ENCODE measurements at places on chromosomes 3 and 15.

GRCh38 chr15:101068523-101068960 lies 149.4 kb downstream of the LRRK1 start:
- no peak for DNase-seq

DNA sequence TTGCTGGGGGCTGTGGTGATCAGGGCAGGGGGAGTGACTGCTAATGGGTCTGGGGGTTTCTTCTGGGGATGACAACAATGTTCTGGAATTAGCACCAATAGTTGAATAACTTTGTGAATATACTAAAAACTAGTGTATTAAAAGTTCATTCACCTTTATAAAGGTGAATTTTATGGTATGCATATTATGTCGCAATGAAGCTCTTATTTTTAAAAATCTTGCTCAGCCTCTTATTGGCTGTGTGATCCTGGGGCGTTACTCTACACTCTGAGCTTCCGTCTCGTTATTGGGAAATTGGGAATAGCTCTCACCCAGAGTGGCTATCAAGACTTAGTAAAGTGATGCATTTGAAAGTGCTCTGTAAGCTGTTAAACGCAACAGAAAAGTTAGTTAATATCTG lies 105.3 kb downstream of the SEC22A start:
- DNase-seq = no peak

- no peak for DNase-seq
These were observed 24.1 kb upstream of the MRPS22 start for GRCh38 chr3:139319428-139320402.

DNA sequence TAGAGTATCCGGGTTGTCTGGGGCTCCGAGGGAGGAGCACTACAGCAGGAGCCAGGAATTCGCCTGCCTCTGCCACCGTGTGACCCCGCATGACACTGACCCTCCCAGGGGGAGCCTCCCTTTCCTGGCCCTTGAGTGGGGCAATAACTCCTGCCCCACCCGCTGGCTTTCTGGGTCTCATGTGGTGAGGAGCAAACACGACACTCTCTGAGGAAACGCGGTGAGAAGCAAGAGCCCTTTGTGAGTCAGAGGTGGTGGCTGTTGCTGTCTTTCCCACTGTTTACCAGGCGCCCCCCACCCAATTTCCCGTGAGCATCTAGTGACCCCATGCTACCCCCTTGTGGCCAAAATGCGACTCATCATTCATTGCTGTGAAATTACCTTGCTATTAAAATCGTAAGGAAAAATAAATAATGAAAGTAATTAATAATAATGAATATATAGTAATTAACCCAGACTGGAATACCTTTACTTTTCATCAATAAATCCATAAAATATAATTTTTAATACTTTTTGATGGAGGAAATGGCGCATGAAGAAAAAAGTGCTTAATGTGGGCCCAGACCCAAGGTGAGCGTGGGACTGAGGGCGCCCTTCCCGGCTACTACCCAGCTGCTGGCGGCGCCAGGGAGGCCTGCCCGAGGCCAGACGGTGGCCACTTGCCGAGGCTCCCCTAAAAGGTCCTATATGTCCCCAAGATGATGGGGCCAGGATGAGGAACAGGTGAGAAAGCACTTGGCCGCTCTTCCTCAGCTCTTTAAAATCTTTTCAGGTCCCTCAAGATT lies 29.3 kb downstream of the CCNL1 start:
- no peak for DNase-seq

DNA sequence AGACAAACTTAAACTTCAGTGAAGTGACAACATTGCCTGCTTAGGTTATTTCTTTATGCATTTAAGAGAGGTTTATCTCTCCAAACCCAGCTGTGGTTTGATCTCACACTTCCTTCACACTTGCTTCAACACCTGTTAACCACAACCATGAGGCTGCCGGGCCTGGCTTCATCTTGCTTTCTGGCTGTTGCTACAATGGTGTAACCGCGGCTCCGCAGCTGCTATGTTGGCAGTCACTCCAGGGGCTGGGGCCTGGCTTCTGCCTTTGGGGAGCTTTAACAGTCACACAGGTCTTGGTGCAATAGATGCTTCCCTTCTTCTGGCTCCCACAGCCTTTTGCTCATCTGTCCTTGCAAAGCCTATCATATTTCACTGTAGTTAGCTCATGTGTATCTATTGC lies 72.9 kb upstream of the MNS1 start:
- DNase-seq = no peak

- no peak for DNase-seq
These were observed 182.2 kb downstream of the CFAP20DC start for GRCh38 chr3:58867621-58868020.

DNA sequence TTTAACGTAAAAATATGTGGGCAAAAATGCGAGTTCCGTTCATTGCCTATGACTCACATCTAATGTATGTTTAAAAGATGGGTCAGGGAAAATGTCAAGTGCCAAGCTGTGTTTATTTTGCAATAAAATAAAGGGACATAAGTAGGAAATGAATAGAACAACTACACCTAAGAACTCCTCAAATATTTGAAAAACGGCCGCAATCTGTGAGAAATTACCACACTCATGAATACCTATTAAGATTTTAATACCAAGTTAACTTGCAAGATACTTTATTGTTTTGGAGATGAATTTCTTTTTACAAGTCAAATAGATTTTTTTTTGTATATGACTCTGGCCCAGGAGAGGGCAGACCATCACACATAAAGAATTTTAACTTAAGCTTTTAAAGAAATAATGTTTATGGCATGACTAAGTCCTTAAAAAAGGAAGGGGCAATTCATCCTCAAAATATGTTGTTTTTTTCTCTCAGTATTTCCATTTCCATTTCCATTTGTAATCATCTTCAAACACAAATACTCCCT lies 152.7 kb downstream of the SUCNR1 start:
- DNase-seq = no peak

DNA sequence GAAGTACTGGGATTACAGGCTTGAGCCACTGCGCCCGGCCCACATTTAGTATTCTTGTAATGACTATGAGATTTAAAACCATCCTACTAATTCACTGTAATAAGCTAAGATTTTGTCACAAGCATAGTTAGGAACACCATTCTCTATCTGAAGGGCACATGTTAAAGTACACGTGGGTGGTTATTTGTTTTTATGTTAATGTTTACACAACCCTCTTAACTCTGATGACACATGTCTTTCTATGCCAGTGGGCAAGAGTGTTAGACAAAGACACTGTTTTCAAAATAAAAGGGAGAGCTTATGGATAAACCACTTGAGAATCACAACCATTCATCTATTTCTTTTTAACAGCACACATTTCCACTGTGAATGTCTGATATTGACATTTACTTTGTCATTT lies 537.6 kb upstream of the IL12A start:
- no peak for DNase-seq

DNA sequence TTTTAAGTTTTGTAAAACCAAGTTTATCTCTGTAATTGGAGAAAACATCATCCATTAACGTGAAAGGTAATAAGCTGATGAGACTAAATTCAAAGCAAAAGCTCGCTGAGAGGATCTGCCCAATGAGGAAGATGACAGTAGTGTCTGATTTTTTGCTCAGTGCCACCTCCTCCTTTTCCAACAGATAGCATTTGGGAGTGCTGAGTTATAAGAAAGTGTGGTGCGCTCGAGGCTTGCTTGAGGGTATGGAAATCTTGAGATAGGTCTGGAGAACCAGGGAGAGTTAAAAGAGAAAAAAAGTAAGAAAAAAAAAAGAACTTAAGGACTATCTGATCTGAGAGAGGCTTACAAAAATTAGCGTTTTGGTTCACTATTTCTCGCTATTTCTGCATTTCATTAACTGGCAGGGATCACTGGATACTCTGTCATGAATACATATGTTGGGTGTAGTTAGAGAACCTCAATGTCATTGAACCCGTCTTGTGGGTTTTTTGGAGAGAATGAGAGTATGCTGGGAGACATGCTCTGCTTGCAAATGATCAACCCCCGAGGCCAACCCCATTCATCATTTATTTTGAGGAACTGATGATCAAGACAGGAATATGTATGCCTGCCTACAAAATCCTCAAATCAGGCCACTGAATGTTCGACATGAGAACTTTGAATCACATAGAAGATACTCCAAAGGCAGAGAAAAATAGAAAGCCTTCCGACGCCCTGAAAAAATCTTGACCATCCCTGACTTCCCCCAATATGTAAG lies 973 bp upstream of the USP13 start:
- no peak for DNase-seq

DNA sequence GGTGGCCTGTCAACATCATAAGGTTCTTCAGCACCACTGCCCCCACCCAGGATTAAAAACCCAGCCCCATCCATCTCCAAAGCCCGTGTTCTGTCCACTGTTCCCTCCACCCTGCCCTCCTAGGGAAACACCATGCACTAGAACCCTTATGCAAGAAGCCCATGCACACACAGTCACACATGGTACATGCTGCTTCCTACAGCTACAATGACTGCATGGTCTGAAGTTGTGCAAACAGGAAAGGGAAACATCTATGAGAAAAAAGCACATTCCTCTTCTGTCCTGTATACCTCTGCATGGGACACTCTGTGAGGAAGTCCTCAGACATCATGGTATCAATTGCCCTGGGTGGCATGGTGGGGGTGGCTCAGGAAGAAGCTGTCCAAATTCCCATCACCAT lies 108.6 kb upstream of the MRPS22 start:
- no peak for DNase-seq
